Kidney (tissue), 22 donors: ENCODE measurements at places on chromosomes 6 and 20. TPM values are rescaled to one million over a fixed set of nuclear protein-coding genes. Genes with fewer than 3 reads are reported as not detected.

The CD24 gene
- 980 TPM for polyA plus RNA-seq

- no peak for DNase-seq
- H3K27ac ChIP-seq, result no peak overlapping the region
- peaks cover 2% of the 10 kb centered on the region for H3K4me1 ChIP-seq
These were observed 269.6 kb downstream of the KHDC1L start for GRCh38 chr6:72955666-72956065.

- H3K27ac ChIP-seq, result peak overlapping the region; percentile 88
- DNase-seq, result no peak
- peaks cover 10% of the 10 kb centered on the region for H3K4me1 ChIP-seq
- peaks cover 9% of the 10 kb centered on the region for H3K36me3 ChIP-seq
- H3K4me3 ChIP-seq, result peak overlapping the region; percentile 87
These were observed 381 bp upstream of the PEX7 start for GRCh38 chr6:136822046-136822375.

GRCh38 chr20:23614163-23614562 lies 8.4 kb upstream of the CST9 start:
- no peaks in the 10 kb centered on the region for H3K4me1 ChIP-seq
- H3K36me3 ChIP-seq, result no peaks in the 10 kb centered on the region
- no peak for DNase-seq
- no peak overlapping the region for H3K4me3 ChIP-seq

The ADGB gene
- not detected for polyA plus RNA-seq

- no peak overlapping the region for H3K27ac ChIP-seq
- H3K4me1 ChIP-seq, result no peaks in the 10 kb centered on the region
- no peak overlapping the region for H3K4me3 ChIP-seq
- DNase-seq, result no peak
- no peaks in the 10 kb centered on the region for H3K36me3 ChIP-seq
These were observed 102.5 kb downstream of the PAK5 start for GRCh38 chr20:9736373-9736772.

The MUC21 gene
- not detected for polyA plus RNA-seq

The ADA gene
- 3.1 TPM for polyA plus RNA-seq

The ZNF391 gene
- polyA plus RNA-seq, result 1.5 TPM

- H3K4me1 ChIP-seq, result no peaks in the 10 kb centered on the region
- no peak for DNase-seq
- H3K27ac ChIP-seq, result no peak overlapping the region
- H3K36me3 ChIP-seq, result no peaks in the 10 kb centered on the region
- H3K4me3 ChIP-seq, result no peak overlapping the region
These were observed 47.6 kb upstream of the NOTCH4 start for GRCh38 chr6:32271429-32271828.

GRCh38 chr6:167678102-167679101 lies 148.3 kb upstream of the AFDN start:
- no peaks in the 10 kb centered on the region for H3K27me3 ChIP-seq
- no peak overlapping the region for H3K27ac ChIP-seq
- DNase-seq, result peak; percentile 81
- H3K36me3 ChIP-seq, result no peaks in the 10 kb centered on the region

The SCUBE3 gene
- 2.5 TPM for polyA plus RNA-seq

DNA sequence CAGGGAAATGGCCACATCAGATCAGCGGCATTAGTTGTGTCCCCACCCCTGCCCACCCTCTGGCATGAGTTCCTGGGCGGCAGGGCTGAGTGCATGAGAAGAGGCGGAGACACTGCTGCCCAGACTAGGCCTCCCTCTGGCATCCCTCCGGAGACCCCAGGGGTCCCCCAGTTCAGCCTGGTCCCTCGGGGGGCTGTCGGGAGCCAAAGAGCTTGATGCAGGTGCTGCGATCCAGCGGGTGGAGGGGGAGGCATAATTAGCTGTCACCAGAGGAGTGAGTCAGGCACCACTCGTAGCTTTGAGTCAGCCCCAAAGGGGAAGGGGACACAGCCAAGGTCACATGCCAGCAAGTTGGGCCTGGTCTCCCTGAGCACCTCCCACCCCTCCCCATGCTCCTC lies 34.5 kb downstream of the DLGAP4 start:
- H3K27me3 ChIP-seq, result no peaks in the 10 kb centered on the region
- no peaks in the 10 kb centered on the region for H3K36me3 ChIP-seq
- DNase-seq, result peak; percentile 53
- no peak overlapping the region for H3K4me3 ChIP-seq
- no peaks in the 10 kb centered on the region for H3K4me1 ChIP-seq

DNA sequence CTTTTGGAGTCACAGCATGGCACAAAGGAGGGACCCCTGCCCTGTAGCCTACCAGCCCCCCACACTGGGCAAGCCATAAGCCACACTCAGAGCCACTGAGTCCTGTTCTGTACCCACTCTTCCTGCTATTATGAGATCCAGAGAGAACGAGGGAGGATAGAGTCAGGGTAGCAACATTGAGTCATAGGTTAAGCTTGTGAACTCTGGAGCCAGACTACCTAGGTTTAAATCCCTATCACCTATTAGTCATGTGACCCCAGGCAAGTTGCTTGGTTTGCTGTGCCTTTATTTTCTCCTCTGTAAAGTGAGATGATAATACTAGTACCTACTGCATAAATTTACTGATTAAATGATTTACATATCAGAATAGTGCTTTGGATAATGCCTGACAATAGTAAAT lies 540 bp downstream of the CNBD2 start:
- no peak overlapping the region for H3K4me3 ChIP-seq
- H3K36me3 ChIP-seq, result no peaks in the 10 kb centered on the region
- DNase-seq, result no peak
- H3K4me1 ChIP-seq, result no peaks in the 10 kb centered on the region

- no peak for DNase-seq
- H3K36me3 ChIP-seq, result no peaks in the 10 kb centered on the region
- H3K4me3 ChIP-seq, result no peak overlapping the region
- no peaks in the 10 kb centered on the region for H3K27me3 ChIP-seq
- no peaks in the 10 kb centered on the region for H3K4me1 ChIP-seq
These were observed 258.2 kb upstream of the NT5E start for GRCh38 chr6:85191656-85192055.

The HSPA1L gene
- polyA plus RNA-seq, result 2.3 TPM

- no peaks in the 10 kb centered on the region for H3K4me1 ChIP-seq
- no peak overlapping the region for H3K27ac ChIP-seq
- no peak for DNase-seq
- no peak overlapping the region for H3K4me3 ChIP-seq
- no peaks in the 10 kb centered on the region for H3K27me3 ChIP-seq
- H3K36me3 ChIP-seq, result no peaks in the 10 kb centered on the region
These were observed 864.5 kb upstream of the MAN1A1 start for GRCh38 chr6:120214088-120214499.

DNA sequence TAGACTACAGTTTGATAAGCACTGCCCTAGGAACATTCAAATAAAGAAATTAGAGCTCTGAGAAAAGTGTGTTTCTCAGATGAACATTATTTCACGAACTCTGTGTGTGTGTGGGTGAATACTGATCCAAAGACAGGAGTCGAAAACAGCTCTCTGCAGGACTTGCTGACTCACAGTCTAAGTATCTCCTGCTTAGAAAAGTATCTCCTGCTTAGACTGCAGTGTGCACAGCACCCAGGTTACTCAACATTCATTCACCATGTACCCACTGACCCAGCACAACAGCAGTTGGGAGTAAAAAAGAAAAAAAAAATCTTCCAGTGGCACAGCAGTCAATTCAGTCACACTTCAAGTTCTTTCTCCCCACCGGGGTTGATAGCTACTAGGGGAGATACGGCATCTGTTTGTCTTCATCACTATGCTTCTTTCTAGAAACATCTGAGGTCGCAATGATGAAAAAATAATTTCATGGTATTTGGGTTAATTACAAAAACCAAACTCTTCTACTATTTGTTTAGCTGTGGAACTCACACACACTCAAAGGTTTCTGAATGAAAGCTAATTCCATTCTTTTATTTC lies 48.0 kb downstream of the GCLC start:
- no peak for DNase-seq
- H3K36me3 ChIP-seq, result peaks cover 15% of the 10 kb centered on the region
- no peaks in the 10 kb centered on the region for H3K4me1 ChIP-seq
- H3K27me3 ChIP-seq, result no peaks in the 10 kb centered on the region
- no peak overlapping the region for H3K27ac ChIP-seq

DNA sequence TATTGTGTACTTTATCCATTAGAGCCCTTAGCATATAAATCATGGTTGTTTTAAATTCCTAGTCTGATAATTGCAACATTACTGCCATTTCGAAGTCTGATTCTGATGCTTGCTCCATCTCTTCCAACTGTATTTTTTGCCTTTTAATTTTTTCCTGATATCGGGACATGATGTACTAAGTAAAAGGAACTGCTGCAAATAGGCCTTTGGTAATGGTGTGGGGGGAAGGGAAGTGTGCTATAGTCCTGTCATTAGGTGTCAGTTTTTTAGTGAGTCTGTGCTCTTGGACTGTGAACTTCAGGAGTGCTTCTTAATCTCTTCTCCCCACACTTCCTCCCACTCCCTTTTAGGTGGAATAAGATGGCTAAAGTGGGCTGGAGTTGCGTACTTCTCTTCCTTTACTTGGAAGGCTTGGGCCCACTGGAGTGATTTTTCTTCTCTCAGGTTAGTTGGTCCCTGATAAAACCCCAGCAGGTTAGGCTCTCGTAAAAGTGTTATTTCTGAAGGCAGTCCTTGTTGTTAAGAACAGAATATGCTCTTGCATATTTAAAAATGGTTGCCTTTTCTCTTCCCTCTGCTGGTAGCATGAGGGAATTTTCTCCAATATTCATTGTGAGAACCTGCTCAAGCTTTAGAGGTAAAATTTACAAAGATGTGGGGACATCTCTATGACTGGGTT lies 18.1 kb downstream of the STXBP5 start:
- H3K36me3 ChIP-seq, result no peaks in the 10 kb centered on the region
- no peaks in the 10 kb centered on the region for H3K4me1 ChIP-seq
- H3K4me3 ChIP-seq, result no peak overlapping the region
- H3K27ac ChIP-seq, result no peak overlapping the region
- no peak for DNase-seq

The HDGFL1 gene
- not detected for polyA plus RNA-seq

GRCh38 chr20:49672096-49672664 lies 41.5 kb downstream of the B4GALT5 start:
- H3K36me3 ChIP-seq, result no peaks in the 10 kb centered on the region
- no peaks in the 10 kb centered on the region for H3K27me3 ChIP-seq
- no peak overlapping the region for H3K4me3 ChIP-seq
- H3K27ac ChIP-seq, result peak overlapping the region; percentile 49
- no peak for DNase-seq

GRCh38 chr6:145368075-145368474 lies 367.2 kb downstream of the EPM2A start:
- H3K4me1 ChIP-seq, result no peaks in the 10 kb centered on the region
- no peak overlapping the region for H3K4me3 ChIP-seq
- H3K27ac ChIP-seq, result no peak overlapping the region
- no peaks in the 10 kb centered on the region for H3K36me3 ChIP-seq
- DNase-seq, result peak; percentile 18
- H3K27me3 ChIP-seq, result no peaks in the 10 kb centered on the region

DNA sequence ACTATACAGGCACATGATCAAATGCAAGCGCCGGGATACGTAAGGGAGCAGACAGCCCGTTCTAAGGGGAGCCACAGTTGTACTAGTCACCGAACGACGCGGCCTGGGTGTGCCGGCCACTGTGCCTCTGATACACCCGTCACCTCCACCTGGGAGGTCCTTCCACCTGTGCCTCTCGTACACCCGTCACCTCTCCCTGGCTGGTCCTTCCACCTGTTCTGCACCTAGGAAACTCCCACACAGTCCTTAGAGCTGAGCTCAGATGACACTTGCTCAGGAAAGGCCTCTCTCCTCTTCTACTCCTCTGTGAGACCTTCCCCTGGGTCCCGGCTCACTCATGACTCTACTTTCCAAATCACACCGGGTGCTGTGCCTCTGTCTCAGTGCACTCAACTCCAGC lies 245.0 kb downstream of the TTLL2 start:
- H3K27me3 ChIP-seq, result no peaks in the 10 kb centered on the region
- no peak overlapping the region for H3K27ac ChIP-seq
- H3K4me1 ChIP-seq, result no peaks in the 10 kb centered on the region

DNA sequence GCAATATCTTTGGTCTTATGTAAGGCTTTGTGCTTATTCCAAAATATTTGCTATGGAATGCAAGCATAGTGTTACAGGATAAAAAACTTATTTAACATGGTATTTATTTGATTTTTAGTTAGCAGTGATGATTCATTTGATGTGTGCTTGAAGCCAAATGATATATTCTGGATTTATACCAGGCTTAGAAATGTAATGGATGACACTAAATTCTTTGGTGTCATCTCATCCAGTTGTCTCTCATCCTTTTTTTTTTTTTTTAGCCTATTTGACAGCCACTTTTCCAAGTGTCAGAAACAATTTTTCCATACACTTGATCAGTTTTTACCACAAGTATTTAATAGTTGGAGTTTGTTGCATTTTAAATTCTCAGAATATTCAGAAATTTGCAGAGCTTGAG lies 515.3 kb downstream of the CDKAL1 start:
- no peak overlapping the region for H3K27ac ChIP-seq
- no peaks in the 10 kb centered on the region for H3K27me3 ChIP-seq
- DNase-seq, result no peak
- H3K36me3 ChIP-seq, result no peaks in the 10 kb centered on the region
- peaks cover 15% of the 10 kb centered on the region for H3K4me1 ChIP-seq

- no peaks in the 10 kb centered on the region for H3K36me3 ChIP-seq
- H3K27me3 ChIP-seq, result no peaks in the 10 kb centered on the region
- no peaks in the 10 kb centered on the region for H3K4me1 ChIP-seq
- DNase-seq, result no peak
- H3K4me3 ChIP-seq, result no peak overlapping the region
These were observed 57.7 kb downstream of the NFATC2 start for GRCh38 chr20:51484831-51485230.

DNA sequence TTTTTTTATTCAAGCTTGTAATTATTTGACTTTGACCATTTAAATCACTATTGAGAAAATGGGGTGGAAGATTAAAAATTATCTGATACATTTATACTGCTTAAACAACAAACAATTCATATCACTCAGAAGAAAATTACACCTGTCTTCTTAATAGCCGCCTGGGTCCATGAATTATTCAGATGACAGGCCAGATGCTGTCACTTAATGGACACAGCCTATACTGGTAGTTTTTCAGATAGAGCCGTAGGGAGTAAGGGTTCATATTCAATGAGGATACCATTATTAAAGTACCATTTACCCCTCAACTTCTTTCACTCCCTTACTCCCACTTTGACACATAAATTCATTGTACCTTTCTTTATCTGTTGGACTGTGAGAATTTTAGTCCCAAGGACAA lies 1193.4 kb upstream of the MAP3K7 start:
- no peaks in the 10 kb centered on the region for H3K4me1 ChIP-seq
- no peak overlapping the region for H3K27ac ChIP-seq
- no peak overlapping the region for H3K4me3 ChIP-seq
- H3K27me3 ChIP-seq, result no peaks in the 10 kb centered on the region
- no peaks in the 10 kb centered on the region for H3K36me3 ChIP-seq

The HLA-DRB1 gene
- 280 TPM for polyA plus RNA-seq

- no peaks in the 10 kb centered on the region for H3K4me1 ChIP-seq
- no peaks in the 10 kb centered on the region for H3K27me3 ChIP-seq
- no peak overlapping the region for H3K27ac ChIP-seq
- no peaks in the 10 kb centered on the region for H3K36me3 ChIP-seq
These were observed 77.7 kb upstream of the SLCO4A1 start for GRCh38 chr20:62564456-62565245.
